ENCODE measurements at places on chromosomes 12 and 14.

DNA sequence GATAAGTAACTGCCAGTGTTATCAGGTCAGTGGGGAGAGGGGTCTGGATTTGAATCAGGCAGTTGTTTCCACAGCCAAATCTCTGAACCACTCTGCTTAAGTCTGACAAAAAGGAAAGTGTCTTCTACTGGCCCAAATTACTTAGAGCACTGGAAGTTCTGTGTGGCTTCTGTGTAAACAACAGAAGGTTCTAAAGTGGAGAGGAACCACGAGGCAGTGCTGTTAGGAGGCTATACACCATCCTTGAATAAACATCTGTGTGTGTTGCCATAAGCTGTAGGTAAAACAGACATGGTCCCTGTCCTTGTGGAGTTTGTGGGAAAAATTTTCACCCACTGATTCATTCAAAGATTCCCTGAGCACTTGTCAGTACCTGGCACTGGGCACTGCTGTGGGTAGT lies 50.0 kb downstream of the GALNT4 start:
- DNase-seq: no peak

- no peak for DNase-seq
Measured at GRCh38 chr14:72008666-72009065, 76.4 kb downstream of the RGS6 start.

DNA sequence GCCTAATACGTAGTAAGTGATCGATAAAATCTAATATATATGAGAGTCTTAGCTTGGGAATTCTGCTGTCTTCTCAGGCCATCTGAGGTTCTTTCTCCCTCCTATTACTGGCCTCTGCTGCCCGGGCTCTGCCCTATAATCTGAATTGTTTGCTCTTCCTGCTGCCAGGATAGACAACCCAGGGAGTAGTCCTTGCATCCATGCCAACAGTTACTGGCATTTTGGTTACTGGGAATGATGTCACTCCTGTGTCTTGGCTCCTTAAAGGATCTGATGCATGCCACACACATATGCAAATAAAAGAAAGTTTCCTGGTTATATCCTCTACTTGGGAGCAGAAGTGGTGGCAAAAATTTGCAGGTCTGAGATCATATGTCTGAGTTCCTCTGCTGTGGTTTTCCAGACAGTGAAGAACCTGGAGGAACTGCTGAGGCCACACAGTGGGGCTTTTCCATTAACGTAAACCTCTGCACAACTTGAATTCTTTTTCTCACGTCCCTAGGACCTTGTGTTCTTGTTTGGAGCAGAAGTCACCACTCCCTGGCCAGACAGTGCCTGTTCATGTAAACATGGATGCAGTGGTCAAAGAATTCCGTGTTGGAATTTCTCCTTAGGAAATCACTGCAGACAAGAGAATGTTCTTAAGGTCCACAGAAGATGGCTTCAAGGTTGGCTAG lies 320.6 kb upstream of the TBX3 start:
- no peak for DNase-seq

- DNase-seq: no peak
Measured at GRCh38 chr12:6647083-6647604, at the start of gene ACRBP. ACRBP (minus strand) TSS chr12:6647432; CDS start chr12:6647366, 66 bp downstream.

GRCh38 chr12:5806371-5807089 lies 138.5 kb downstream of the ANO2 start:
- no peak for DNase-seq

All from stimulated activated CD4-positive, alpha-beta T cell treated with anti-CD3 and anti-CD28 coated beads, Interleukin-1b, Interleukin-23, amount 100 ng/mL, for 48 hours (primary cell).